HT1080 (cell line): ENCODE measurements at places on chromosomes 2 and 18.
A peak's percentile ranks its signal among the peaks of the same experiment; 100 is the strongest.

DNA sequence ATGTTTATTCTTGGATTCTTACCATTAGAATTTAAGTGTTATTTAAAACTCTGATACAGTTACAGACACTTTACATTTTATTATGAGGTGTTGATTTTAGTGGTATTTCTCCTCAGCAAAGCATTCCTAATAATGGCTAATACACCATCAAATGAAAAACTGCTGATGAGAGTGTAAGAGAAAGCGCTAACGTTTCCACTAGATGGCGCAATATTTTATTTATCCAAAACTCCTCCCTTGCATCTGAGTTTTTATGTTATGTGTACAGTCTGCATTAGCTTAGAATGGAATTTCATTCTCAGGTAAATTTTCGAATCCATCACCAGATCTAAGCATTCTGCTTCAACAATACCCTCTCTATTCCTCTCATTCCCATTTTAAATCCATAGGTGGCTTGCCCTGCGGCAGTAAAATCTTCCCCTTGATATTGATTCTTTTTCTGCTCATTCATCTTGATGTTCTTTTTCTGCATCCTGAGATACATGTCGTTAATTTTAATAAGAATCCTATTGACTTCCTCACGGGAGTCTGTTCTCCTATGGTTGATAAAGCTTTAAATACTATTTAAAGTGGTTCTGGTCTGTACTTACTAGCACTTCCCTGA is 53.9 kb downstream of the PRKRA start:
- peak; percentile 47 for DNase-seq

- no peak for DNase-seq
These were observed 600.1 kb upstream of the RAB6C start for GRCh38 chr2:129379411-129379810.

DNA sequence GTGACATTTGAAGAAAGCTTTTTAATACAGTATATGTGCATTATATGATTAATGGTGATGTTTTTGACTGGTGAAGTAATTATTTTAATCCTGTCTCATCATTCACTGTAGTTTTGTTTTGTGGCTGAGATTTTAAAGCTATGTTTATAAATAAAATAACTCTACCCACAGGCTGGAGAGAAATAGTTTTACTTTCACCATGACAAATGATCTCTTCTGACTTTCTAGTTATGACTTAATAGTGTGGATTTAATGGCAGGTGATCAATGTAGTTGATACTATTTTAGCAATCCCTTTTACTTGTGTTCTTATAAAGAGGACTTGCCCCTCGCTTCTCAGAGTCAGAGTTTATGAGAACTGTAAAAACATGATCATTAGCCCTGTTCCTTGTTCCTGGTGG is 289.5 kb upstream of the SIX3 start:
- no peak for DNase-seq

GRCh38 chr2:130344578-130344977 is 1.9 kb downstream of the IMP4 start:
- no peak for DNase-seq

GRCh38 chr2:193989645-193990044 is 1667.4 kb upstream of the SLC39A10 start:
- no peak for DNase-seq

DNA sequence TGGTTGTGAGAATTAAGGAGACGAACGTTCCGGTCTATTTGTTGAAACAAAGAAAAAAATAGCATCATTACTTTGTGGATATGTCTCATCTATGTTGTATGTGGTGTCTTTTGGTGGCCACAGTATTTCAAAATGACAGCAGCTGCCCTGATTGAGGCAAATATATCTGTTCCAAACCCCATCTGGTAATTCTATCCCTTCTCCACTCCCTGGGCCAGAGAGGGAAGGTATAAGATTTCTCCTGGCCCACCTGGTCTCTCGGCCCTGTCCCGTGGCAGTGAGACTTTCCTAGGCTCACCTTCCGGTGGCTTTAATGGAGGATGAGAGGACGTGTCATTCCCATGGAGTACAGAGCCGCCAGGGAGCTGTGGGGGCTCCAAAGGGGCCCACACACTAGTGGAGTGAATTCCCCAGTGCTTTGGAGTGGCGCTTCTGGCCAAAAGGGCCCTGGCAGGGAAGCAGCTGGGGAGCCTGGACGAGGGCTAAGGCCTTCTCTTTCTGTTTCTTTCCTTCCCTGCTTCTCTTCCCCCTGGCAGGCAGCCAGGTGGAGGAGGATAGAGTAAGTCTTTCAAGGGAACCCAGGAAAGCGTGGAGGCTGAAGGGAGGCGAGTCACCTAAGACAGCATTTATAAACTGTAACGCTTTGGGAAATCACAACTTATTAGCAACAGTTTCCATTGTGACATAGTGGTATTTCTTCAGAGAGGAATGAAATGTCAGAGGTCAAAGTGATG is 5.6 kb downstream of the FOSL2 start:
- no peak for DNase-seq

DNA sequence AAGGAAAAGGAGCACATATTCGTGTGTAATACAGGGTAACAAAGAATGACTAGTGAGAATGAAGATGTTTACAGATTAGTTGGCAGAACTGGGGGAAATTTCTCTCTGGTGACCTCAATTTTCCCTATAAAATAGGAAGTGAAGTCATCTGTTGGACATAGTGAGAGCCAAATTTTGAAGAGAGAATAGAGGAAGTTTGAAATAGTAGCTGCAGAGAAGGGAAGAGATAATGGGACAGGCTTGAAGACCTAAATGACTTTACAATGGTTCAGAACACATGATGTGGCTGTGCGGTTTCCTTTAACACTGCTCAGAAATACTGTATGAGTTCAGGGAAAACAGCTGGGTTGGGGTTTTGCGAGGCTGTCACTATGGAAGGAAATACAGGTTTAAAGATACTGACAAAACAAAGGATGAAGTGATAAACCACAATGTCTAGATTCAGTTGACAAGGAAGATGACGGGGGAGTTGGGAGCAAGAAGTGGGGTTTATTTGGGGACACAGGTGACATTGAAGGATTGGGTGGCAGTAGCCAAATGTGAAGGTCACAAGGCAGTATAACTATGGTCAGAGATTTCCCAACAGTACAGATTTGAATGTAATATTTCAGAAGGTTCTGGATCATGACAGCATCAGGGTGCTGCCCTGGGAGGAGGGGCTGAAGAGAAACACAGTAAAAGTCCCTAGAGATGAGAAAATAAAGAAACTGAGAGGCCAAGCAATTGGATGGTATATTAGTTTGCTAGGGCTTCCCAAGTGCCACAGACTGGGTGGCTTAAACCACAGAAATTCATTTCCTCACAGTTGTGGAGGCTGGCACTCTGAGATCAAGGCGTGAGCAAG is 82.6 kb upstream of the TANK start:
- DNase-seq = peak; percentile 64

GRCh38 chr2:36834203-36834602 is 132.1 kb downstream of the STRN start:
- DNase-seq = no peak

GRCh38 chr18:37182340-37183135 is 353.6 kb downstream of the KIAA1328 start:
- no peak for DNase-seq

DNA sequence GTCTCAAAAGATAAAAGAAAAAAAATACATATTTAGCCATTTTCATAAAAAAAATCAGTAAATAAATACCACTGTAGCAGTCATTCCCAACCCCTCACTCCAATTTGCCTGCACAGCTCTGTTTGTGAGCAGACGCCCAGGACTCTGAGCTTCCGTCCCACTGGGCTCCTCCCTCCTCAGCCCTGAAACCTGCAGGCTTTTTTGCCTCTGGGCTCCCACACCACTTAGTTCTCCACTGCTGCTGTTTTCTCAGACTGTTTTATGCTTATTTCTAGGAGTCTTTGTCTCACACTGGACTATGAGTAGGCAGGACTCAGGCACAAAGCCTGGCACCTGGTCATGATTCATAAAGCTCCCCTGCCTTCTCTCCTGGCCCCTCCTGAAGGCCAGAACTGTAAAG is 6.1 kb upstream of the CXCR1 start:
- peak; percentile 29 for DNase-seq

GRCh38 chr2:162915858-162916257 is 77.3 kb upstream of the KCNH7 start:
- no peak for DNase-seq

DNA sequence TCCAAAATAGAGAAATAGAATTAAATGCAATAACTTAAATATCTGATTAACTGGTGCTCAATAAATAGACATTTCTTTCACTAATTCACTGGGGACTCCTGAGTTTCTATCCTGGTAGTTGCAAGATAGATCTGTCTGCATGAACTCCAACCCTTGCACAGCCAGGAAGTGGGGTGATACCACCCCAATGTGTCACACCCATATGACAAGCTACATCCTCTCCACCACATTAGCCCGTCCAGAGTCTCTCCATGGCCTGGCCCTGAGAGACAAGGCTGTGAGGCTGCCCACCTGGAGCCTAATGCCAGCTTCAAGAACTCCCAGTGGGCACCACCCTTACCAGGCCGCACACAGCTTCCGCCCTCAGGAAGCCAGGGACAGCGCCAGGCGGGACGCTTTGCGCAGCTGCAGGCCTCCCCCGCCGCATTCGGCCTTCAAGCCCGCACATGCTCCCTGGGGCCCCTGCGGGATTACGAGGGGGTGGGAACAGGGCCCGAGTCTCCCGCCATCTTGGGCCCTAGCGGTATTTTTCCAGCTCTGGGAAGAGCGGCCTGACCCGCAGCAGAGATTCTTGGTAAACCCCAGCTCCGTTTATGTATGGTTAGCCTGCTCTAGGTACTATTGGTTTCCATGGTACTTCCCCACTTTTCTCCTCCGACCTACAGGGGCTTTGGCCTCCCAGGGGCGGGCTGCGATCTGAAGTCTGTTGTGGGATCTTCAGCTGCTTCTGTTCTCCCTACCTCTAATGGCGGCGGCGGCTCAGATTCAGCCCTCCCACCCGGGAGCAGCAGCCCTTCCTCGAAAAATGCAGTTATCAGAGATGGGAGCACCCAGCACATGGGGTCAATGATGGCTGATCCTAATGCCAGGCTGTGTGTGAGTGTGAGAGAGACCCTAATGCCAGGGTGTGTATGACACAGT is at the start of gene TDRD15:
Gene TDRD15, plus strand, starts transcription at position 496 of the 921 bp plus-strand sequence. CDS start 13,500 bp downstream, outside the sequence.
- DNase-seq = peak; percentile 22

- DNase-seq = peak; percentile 16
These were observed 530.0 kb downstream of the ZNF804A start for GRCh38 chr2:185128346-185128745.

DNA sequence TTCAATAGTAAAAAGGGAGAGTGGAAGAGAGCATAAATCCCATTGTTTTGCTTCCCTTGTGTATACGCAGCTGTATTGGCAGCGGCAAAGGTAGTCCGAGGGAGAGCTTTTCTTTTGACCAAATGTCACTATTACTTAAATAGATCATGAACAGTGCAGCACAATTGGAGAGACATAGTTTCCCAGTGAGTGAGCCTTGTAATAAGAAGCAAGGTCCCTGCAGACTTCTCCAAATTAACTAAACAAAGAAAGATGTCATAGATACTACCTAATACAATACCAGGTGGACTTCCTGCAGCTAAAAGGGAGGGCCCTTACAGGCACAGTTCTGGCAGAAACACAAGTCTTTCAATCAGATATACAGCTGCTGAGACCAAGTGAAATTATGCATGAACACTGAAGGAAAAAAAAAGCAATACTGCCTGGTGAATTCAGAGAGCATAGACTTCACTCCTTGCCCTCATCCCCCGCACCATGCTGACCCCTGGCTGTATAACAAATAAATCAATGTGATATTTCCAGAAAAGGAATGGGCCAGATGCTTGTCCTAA is 404.7 kb upstream of the CDH2 start:
- no peak for DNase-seq

GRCh38 chr2:1162768-1163584 is 212.3 kb downstream of the SNTG2 start:
- DNase-seq = peak; percentile 90

- DNase-seq = peak; percentile 91
These were observed 14.0 kb upstream of the PRKCE start for GRCh38 chr2:45637440-45637839.

GRCh38 chr2:86584151-86584913 is 21.1 kb upstream of the CHMP3 start:
- DNase-seq = peak; percentile 61

GRCh38 chr2:24179683-24180082 is 4.8 kb downstream of the FAM228A start:
- no peak for DNase-seq

- DNase-seq = peak; percentile 71
These were observed 16.1 kb upstream of the CD207 start for GRCh38 chr2:70851704-70852103.

- DNase-seq = peak; percentile 67
These were observed 80.0 kb downstream of the GFPT1 start for GRCh38 chr2:69306822-69307578.

- DNase-seq = no peak
These were observed 29.3 kb downstream of the FABP1 start for GRCh38 chr2:88098558-88098900.
